ENCODE measurements at places on chromosomes 7 and 10.

DNA sequence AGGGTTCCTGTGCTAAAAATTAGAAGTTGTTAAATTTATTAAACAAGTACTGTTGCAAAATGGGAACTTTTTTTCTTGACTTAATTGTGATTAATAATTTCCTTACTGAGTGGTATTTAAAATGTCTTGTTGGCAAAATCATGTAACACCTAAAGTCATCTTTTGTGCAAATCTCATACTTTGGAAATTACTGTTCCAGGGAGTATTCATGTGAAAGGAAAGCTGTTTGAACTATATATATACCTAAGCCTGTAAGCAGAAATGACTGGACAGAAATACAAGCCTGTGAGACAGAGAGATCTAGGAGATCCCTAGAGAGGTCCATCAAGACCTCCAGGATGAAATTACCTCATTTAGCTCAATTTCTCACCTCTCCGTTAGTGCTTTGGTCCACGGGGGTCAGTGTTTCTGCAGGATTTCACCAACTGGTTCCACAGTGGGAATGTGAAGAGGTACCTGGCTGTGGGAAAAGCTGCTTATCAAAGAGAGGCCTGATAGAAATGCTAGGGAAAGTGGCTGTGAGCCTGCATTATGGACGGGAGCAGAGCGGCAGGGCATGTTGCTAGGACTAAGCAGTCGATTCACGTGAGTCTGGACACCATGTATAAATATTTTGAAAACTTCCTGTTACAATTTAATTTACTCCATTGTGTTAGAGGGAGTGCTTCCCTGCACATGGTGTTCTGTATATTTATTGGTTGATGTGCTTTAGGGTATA is 7.9 kb downstream of the LUC7L2 start:
- peaks cover 9% of the 10 kb centered on the region for H3K36me3 ChIP-seq
- H3K4me1 ChIP-seq, result peaks cover 38% of the 10 kb centered on the region
- no peak for DNase-seq
- no peak overlapping the region for H3K4me3 ChIP-seq
- no peaks in the 10 kb centered on the region for H3K27me3 ChIP-seq

GRCh38 chr10:69223028-69223342 is 2.9 kb downstream of the HKDC1 start:
- DNase-seq, result no peak
- no peaks in the 10 kb centered on the region for H3K36me3 ChIP-seq
- H3K27me3 ChIP-seq, result no peaks in the 10 kb centered on the region
- H3K4me3 ChIP-seq, result no peak overlapping the region
- H3K4me1 ChIP-seq, result peaks cover 18% of the 10 kb centered on the region

- no peaks in the 10 kb centered on the region for H3K36me3 ChIP-seq
- no peak for DNase-seq
- peaks cover 2% of the 10 kb centered on the region for H3K27me3 ChIP-seq
- H3K27ac ChIP-seq, result no peak overlapping the region
These were observed 12.1 kb downstream of the TFR2 start for GRCh38 chr7:100629117-100629716.

- no peaks in the 10 kb centered on the region for H3K36me3 ChIP-seq
- H3K4me1 ChIP-seq, result no peaks in the 10 kb centered on the region
- H3K27ac ChIP-seq, result no peak overlapping the region
- no peak for DNase-seq
- H3K4me3 ChIP-seq, result no peak overlapping the region
These were observed 114.1 kb upstream of the SLC26A5 start for GRCh38 chr7:103560136-103560535.

DNA sequence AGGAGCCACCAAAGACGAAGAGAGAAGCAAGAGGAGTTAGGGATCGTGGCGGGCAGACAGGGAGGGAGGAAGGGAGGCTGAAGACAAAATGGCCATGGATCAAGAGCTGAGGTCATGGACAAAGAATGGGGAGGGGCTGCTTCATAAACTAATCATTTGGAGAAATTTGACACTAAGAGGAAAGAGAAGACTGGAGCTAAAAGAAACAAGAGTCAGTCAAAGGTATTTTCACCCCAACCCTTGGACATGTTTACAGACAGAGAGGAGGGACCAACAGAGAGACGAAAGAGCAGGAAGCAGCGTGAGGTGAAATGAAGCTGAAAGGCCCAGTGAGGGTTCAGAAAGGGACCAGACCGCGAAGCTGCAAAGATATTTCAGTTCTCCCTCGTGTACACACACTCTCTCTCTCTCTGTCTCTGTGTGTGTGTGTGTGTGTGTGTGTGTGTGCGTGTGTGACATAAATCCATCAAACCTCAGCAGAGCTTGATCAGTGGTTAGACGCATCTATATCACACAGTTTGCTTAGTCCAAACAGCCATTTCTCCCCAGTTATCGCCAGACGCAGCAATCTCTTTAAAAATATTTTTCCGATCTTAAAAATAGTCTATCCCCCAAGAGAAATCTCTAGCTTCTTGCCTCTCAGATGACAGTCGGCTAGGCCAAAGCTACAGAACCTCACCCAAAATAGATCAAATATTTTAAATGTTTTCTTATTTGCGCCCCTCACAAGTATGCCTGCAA is 12.5 kb upstream of the CALD1 start:
- peak overlapping the region; percentile 95 for H3K27ac ChIP-seq
- no peak for DNase-seq
- peaks cover 57% of the 10 kb centered on the region for H3K4me1 ChIP-seq
- H3K4me3 ChIP-seq, result peak overlapping the region; percentile 10
- no peaks in the 10 kb centered on the region for H3K36me3 ChIP-seq
